ENCODE measurements at places on chromosomes 1 and 21.

DNA sequence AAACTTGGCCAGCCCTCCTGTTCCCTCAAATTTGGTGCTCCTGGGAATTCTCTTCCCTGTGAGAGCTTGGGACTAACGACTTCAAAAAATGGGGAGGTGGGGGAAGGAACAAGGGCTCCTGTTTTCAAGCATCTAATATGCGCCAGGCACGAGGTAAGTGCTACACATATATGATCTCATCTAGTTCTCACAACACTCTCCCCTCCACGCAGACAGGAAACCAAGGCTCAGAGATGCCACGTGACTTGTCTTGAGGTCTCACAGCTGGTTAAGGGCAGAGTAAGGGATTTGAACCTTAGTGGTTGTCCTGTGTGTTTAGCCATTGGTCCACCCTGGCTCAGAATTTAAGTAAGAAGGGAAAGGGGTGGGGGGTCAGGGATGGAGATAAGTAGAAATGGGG, 125.9 kb downstream of the DMRTB1 start:
- peak; percentile 5 for DNase-seq

- no peak for DNase-seq
These were observed 96.9 kb downstream of the COP1 start for GRCh38 chr1:176110203-176110602.

DNA sequence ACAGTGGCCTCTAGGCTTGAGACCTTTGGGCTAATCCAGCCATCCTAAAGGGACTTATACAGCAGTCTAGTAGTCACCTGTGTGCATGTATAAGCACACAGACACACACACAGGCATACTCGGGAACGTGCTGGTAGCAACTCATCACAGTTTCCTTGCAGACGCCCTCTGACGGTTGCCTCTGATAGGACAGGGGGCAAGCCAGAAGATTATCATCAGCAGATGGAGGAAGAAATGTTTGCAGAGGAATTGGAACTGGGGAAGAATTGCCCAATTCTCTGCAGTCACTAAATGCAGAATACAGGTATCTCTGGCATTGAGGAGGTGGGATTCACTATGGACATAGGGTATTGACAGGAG, 222.2 kb downstream of the C1orf94 start:
- no peak for DNase-seq

GRCh38 chr21:42499444-42500112, 3.6 kb upstream of the RSPH1 start:
- DNase-seq: no peak

- DNase-seq: no peak
These were observed 123.7 kb upstream of the EDN2 start for GRCh38 chr1:41608211-41608610.

DNA sequence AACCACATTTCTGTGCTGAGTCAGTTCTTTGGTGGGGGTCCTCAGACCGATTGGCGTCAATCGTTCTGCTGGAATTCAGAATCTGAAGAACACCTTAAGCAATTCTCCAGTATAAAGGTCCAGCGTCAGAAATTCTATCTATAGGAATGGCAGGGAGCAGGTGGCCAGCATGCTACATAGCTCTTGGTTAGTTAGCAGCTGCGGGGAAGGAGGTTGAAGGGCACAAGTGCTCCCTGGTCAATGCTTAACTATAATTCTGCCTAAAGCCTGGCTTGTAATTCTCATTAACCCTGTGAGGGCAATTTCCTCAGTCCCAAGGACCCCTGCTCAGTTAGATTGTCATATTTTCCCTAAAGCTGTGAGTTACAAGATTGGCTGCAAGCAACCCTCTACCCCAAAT, 54.3 kb upstream of the GALNT2 start:
- no peak for DNase-seq

GRCh38 chr1:51058858-51059257, 43.2 kb upstream of the C1orf185 start:
- DNase-seq: no peak

- DNase-seq: peak; percentile 12
These were observed 3.1 kb upstream of the BLACAT1 start for GRCh38 chr1:205458777-205459566.

- DNase-seq: no peak
These were observed 15.1 kb downstream of the NFASC start for GRCh38 chr1:204885790-204886189.

DNA sequence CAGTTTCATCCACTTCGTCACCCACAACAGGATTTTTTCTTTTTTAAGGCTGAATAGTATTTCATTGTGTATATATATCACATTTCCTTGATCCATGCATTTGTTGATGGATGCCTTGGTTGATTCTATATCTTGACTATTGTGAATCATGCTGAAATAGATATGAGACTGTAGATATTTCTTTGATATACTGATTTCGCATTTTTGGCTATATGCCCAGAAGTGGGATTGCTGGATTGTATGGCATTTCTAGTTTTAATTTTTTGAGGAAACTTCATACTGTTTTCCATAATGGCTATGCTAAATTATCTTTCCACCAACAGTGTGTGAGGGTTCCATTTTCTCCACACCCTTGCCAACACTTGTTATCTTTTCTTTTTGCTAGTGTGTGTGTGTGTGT, 5.0 kb downstream of the GUCA2B start:
- no peak for DNase-seq

- no peak for DNase-seq
These were observed 435.9 kb upstream of the PRMT6 start for GRCh38 chr1:106620521-106620954.

- no peak for DNase-seq
These were observed 648 bp downstream of the ATP5PF start for GRCh38 chr21:25733859-25734653.

- DNase-seq: no peak
These were observed 144.8 kb downstream of the NR5A2 start for GRCh38 chr1:200172311-200172710.

- DNase-seq: no peak
These were observed 15.7 kb downstream of the TCEA3 start for GRCh38 chr1:23408797-23409290.

DNA sequence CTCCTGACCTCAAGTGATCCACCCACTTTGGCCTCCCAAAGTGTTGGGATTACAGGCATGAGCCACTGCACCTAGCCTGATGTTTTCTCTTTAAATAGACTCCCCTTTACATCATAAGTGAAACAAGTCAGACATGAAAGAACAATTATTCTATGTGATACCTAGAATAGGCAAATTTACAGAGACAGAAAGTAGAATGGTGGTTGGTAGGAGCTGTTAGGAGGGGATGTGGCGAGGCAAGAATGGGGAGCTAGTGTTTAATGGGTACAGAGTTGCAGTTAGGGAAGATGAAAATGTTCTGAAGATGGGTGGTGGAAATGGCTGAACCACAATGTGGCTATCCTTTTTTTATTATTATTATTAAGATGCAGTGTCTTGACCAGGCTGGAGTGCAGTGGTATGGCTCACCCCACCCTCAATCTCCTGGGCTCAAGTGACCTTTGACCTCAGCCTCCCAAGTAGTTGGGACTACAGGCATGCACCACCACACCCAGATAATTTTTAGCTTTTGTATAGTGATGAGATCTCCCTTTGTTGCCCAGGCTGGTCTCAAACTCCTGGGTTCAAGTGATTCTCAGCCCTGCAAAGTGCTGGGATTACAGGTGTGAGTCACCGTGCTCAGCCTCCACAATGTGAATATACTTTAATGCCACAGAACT, 28.4 kb downstream of the ELF3 start:
- no peak for DNase-seq

All from T follicular helper cell (primary cell).